ENCODE measurements at places on chromosomes 12 and 14.
A peak's percentile ranks its signal among the peaks of the same experiment; 100 is the strongest.

GRCh38 chr14:20177433-20177974 lies 13.2 kb upstream of the OR11G2 start:
- DNase-seq, result no peak

- DNase-seq, result no peak
These were observed 43.0 kb upstream of the GLIPR1 start for GRCh38 chr12:75437564-75437963.

- DNase-seq, result no peak
These were observed 256.6 kb downstream of the FOXN3 start for GRCh38 chr14:89160437-89160836.

- DNase-seq, result no peak
These were observed 44.1 kb downstream of the SETD3 start for GRCh38 chr14:99436247-99437180.

- DNase-seq, result no peak
These were observed 948.3 kb upstream of the NOVA1 start for GRCh38 chr14:27546111-27546510.

GRCh38 chr14:78341827-78342389 lies 171.7 kb downstream of the NRXN3 start:
- no peak for DNase-seq

- no peak for DNase-seq
These were observed 124.3 kb downstream of the FOXN3 start for GRCh38 chr14:89292579-89293313.

DNA sequence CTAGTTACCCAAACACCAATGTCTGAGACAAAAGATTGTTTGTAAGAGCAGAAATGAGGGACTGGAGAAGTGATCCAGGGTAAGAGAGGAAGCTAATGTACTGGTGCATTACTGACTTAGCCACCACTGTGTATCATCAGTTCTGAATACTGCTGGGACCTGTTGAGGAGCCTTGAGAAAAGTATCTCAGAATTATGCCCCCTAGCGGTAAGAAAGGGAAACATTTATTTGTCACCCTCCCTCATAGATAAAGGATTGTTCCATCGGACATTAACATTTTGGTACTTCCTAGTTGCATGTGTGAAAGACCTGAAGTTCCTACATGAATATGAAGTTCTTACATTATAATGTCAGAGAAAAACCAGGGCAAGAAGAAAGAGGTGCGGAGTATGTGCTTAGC lies 612.5 kb downstream of the FSCB start:
- DNase-seq, result no peak

DNA sequence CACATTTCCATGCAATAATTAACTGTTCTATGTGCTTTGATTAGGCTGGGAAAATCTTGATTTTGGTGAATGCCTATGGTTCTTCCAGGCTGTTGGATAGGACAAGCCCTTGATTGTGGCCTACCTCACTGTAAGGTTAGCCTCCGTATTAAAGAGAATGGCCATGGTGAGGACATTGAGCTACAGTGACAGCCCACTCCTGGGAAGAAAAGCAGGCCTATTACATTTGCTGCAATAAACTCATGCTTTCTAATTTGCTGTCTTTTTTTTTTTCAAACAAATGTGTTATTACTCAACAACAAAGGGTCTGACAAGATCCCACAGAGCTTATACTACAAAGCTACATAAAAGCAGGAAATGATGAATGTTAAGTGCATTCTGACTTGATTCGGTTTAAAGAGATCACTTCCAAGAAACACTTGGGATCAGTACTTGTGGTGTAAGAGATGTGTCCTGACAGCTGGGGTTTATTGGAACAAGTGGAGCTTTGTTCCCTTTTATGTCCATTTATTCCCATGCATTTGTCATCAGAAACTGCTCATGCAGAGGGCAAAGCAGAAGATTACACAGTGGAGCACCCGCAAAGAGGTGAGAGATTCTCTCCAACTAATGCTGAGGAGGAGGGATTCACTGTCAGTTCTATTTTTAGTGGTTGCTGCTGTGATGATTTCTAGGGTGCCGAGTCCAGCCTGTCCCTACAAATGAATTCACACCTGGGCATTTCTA lies 29.1 kb upstream of the KCNK10 start:
- DNase-seq, result no peak

DNA sequence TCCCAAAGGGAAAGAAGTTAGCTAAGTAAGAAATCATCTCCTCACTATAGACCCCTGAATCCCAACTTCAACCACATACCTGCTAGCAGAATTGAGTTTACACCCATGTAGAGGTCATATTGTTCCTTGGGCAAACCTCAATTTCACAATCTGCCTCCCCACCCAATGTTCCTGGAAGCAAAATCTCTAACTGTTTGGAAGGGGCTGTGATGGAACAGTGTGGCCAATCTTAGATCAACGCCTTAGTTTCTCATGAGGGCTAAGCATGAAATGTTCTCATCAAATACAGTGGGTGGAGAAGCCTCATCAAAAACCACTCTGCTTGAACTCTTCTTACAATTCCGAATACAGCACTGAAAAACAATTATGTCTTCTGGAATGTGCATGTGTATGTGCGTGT lies 284.0 kb upstream of the NOS1 start:
- DNase-seq, result no peak

- peak; percentile 87 for DNase-seq
These were observed 3.4 kb downstream of the PLEKHG3 start for GRCh38 chr14:64707661-64708060.

DNA sequence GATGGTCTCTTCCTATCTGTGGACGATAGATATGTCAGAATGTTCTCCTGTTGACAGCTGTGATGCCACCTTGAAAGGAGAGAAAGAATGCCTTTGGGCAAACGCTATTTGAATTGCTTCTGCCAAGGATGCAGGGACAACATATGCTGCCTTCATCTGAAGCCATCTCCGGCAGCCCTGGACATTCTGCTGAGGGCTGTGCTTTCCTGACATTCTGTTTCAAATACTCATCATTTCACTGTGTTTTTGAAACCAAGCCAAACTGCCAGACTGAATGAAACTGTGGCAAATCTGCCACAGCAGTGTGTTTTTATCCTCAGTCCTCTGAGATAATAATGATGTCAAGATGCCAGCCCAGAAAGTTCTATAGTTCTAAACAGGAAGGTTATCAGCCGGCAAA lies 85.8 kb upstream of the BCAT1 start:
- no peak for DNase-seq

GRCh38 chr12:47777151-47777550 lies 4.1 kb downstream of the SLC48A1 start:
- no peak for DNase-seq

DNA sequence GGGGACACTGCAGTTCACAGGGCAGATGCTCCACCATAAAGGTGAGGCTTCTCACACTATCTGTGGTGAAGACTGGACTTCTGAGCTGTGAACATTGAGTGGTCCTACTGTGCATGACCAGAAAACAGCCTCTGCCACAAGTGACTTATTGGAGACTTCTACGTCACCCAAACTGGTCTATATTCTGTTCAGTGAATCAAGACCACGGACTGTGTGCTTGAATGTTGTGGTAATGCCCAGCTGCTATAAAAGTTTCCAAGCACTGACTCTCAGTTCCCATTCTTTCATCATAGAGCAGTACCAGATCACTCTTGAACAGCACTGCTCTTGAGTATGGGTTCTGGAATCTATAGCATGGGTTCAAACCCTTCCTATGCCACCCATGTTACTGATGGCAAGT lies 4.8 kb upstream of the PLEK2 start:
- DNase-seq, result no peak

GRCh38 chr12:88308825-88309224 lies 166.7 kb downstream of the TMTC3 start:
- no peak for DNase-seq

- DNase-seq, result no peak
These were observed 66.9 kb upstream of the CNOT2 start for GRCh38 chr12:70176290-70176689.

GRCh38 chr14:58129208-58129607 lies 22.8 kb downstream of the ARMH4 start:
- DNase-seq, result no peak

GRCh38 chr12:45170456-45171042 lies 45.3 kb upstream of the ANO6 start:
- peak; percentile 45 for DNase-seq

GRCh38 chr12:124928095-124928911 lies 13.9 kb upstream of the UBC start:
- DNase-seq, result no peak

DNA sequence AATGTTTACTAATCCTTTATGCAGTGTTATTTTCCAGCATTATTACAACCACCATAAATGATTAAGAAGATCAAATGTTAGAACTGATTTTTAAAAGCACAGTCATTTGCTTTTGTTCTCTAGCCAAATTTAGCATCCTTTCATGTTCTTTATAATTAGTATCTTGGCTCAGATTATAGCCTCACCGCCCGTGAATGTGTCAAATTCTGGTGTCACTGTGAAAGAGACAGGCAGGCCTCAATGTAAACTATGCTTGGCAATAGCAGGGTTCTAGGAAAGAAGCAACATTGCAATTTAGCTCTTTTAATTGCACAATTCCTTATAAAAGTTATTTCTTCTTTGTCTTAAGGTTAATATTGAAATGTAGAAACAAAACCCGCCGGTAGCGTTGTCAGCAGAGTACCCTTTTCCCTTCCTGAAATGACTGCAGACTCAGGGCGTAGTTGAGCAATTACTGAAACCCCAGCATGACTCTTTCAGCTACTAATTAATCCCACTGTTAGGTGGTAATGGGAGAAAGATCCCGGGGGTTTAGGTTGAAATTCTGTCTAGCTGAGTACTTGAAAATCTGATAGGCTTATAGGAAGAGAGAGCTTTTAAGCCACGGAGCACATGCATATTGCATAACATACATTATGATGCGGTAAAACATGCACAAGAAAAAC lies 1600.5 kb upstream of the SEL1L start:
- no peak for DNase-seq

DNA sequence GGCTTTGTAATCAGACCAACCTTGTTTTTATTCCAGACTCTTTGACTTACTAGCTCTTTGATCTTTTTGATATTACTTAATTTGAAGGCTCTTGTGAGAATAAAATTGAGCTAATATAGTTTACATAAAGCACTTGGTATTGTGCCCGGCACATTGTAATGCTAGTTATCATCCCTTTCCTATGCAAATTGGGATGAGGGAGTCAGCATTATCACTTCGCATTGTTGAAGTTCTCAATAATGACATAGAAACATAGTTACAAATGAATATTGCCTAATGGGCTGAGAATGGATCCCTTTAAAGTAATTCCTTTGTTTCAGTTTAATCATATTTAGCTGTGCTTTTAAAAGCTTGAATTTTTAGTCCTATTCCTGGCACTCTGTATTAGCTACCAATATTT lies 36.6 kb downstream of the SUPT16H start:
- no peak for DNase-seq

DNA sequence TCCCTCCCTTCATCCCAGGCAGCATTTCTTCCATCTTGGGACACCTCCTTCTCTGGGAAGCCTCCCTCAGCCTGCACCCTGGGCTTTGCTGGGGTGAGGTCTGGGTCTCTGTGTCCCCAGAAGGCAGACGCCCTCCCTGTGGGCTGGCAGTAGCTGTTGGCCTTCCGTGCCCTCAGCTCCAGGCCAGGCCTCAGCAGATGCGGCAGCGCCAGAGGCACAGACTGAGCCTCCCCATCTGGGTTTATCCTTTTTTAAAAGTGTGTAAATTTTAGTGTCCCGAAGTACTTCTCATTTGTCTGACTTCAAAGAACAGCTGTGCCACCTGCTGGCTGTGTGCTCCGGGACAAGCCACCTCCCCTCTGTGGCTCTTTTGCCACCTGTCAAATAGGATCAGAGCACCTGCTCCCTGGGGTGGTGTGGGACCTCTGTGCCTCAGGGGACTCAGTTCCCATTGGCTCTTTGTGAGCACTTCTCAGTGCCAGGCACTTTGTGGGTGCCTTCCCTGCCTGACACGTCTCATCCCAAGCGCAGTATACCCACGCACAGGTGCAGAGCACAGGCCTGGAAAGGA lies 11.1 kb downstream of the EXOC3L4 start:
- no peak for DNase-seq

DNA sequence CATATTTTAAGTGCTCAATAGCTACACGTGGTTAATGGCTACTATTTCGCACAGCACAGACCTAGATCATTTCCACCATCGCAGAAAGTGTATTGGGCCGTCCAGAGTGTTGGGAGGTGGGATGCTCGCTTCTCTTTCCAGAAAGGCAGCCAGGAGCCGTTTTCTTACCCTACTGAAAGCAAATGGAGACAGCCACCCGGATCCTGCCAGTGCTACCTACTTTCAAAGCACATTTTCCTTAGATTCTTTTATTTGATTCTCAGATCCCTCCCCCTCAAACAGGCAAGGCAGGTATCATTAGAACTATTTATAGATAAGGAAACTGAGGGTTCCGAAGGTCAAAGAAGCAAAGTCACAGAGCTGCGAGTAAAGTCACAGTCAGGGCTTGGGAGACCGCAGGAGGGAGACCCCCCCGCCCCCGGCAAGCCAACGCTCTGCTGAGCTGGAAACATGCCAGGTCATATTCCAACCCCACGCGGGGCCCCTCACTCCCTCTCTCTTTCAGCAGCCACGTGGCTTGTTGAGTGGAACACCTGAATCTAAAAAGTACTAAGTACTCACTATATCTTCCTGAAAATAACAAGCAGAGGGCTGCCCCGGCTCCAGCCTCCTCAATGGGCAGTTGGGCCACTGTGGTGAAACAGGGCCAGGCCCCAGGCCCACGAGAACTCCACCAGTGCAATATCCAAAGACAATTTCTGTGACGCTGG lies 36.2 kb downstream of the PRIMA1 start:
- DNase-seq, result no peak

- DNase-seq, result no peak
These were observed 16.6 kb upstream of the TCP11L2 start for GRCh38 chr12:106285982-106286381.

DNA sequence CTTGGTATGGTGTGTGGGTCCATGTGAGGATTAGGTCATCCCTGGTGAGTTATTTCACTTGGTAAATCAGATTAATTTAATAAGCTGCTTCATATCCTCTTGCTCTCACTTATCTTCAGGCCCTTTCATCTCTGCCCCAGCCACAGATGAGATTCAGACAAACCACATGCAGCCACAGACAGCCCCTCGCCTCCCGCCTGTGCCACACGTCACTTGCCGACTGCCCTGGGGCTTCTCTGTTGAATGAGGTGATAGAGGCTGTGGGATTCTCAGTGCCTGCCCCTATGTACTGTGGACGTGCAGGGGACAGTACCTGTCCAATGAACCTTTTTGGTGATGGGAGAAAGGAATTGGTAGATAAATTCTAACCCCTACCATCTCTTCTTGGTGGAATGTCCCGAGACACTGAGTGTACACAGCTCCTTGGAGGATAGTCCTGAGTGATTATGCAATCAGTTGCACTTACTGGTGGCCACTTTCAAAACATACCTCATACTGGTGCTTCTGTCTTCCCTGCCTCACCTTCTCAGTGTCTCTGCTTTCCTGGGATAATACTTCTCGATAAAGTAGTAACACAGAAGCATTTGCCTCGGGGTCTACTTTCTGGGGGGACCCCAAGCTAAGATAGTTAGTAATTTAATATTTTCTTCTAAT lies 248.7 kb downstream of the TTC6 start:
- DNase-seq, result no peak

DNA sequence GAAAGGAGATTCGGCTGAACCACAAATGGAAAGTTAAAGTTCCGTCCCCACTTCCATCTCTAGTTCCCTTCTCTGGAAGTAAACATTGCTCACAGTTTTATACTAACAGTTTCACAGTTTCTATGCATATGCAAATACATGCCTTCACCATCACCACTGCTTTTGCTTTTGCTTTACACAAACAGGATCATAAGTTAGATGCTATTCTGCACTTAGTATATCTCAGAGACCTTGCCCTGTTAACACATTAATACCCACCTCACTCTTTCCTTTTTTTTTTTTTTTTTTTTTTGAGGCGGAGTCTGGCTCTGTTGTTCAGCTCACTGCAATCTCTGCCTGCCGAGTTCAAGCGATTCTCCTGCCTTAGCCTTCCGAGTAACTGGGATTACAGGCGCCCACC lies 890 bp downstream of the TEP1 start:
- no peak for DNase-seq

- no peak for DNase-seq
These were observed 7.7 kb downstream of the FBXW8 start for GRCh38 chr12:116918464-116918863.
